SK-N-SH treated with all-trans-retinoic acid at 6 μM for 48 hours (cell line): ENCODE measurements at places on chromosomes 7 and 10.

DNA sequence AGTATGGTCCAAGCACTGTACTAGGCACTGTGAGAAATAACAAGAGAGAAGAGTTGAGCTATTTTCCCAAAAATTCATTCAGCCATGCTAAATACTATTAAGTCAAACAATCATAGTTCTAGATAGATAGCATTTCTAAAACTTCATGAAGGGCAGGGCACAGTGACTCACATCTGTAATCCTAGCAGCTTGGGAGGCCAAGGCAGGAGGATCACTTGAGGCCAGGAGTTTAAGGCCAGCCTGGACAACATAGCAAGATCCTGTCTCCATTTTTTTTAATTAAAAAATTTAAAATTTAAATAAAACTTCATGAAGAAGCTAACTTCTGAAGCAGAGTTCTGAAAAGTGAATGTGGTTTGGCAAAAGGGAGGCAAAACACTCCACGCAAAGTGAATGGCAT is 29.9 kb downstream of the USP54 start:
- no peak for ATAC-seq

DNA sequence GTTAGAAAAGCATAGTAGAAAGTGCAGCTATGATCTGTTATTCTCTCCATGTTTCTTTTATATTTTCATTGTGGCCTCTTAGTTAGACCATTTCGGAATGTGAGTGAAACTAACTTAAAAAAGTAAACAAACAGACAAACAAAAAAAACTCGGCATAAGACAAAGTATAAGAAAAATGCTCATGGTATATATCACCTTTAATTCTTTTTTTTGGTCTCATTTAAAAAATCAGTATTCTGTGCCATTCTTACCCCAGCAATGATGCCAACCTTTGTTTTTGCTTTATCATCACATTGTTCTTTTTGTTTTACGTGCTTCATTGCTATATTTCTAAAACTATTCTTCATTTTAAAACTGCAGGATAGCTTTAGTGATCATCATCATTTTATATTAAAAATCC is 2.8 kb upstream of the TMEM229A start:
- no peak for ATAC-seq

DNA sequence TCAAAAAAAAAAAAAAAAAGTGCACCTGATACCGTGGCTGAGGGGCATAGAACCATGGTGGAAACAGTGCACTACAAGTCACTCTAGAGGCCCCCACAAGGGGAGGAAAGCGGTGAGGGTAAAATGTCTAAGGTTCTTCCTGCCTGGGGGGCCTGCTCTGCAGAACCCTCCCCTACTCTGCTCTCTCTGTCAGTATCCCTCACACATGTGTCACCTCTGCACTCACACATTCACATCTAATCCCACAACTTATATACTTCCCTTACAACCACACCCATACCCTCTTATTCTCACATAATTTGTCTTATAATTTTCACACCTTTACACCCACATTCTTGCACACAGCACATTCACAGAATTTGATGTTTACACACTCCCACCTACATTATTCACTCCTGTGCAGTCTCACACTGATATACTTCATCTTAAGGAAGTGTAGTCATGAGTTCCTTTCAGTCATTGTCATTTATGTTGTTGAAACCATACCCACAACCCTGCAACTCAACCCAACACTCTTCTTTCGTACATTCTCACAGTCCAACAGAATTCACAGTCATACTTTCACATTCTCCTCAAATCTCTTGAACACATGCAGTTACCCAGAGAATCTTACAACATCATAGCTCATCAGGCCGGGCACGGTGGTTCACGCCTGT is 68.0 kb upstream of the PAX2 start:
- ATAC-seq, result no peak

DNA sequence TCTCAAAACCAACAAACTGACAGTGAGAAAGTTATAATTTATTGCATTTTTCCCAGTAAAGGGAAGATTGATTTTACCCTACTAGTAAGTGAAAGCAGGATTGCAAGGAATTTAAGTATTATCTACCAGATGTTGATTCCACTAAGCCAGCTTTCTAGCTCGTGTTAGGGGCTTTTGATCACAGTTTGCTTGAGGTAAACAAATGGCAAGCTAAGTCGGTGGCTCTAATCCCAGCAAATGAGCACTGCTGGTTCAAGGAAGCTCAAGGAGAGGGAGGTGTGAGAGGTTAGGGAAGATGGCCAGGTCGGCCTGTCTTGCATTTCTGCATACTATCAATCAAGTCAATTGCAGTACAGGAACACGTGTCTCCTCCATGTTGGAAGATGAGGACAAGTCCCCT is 448.7 kb upstream of the POM121L12 start:
- no peak for ATAC-seq

- ATAC-seq, result peak; percentile 98
These were observed 106.7 kb downstream of the TNS3 start for GRCh38 chr7:47474937-47475879.

DNA sequence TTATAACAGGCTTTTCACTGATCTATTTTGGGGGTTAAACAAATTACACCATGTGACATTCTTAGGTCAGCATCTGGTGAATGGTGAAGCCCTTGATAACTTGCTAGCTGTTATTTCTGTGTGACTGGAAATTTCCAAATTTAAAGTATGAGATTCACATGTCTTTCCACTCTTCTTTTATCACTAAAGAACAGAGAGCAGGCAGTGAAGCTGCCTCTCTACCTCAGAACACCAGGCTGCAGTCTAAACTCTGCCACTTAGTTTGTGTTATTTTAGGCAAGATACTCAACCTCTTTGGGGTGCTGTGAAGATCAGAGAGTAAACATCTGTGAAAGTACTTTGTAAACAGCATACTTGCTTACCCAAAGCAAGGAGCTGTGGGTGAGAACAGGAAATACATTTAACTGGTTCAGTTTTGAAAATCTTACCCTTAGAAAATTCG is 15.5 kb upstream of the SP4 start:
- ATAC-seq, result no peak

GRCh38 chr7:26419198-26419597 is 127.5 kb downstream of the SNX10 start:
- no peak for ATAC-seq

GRCh38 chr7:158176561-158177173 is 411.0 kb downstream of the PTPRN2 start:
- ATAC-seq, result no peak

GRCh38 chr7:130831817-130832481 is 97.9 kb upstream of the KLF14 start:
- ATAC-seq, result peak; percentile 43; the same call in 1 of the 3 replicates

- ATAC-seq, result no peak
These were observed 31.6 kb upstream of the KNDC1 start for GRCh38 chr10:133128126-133129070.

DNA sequence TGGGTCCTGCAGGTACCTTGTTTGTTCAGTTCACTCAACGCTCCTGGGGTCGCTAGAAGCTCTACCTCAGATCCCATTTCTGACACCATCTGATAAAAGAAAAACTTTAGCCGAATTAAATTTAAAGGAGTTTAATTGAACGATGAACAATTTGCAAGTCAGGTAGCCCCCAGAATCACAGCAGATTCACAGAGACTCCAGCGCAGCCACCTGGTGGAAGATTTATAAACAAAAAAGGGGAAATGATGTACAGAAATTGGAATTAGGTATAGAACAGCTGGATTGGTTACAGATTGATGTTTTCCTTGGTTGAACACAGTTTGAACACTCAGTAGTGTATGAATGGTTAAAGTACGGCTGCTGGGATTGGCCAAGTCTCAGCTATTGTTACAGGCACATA is 23.1 kb downstream of the FBXL13 start:
- no peak for ATAC-seq
